ENCODE measurements at places on chromosomes 3 and 15.

- no peak for DNase-seq
Observed at GRCh38 chr3:187939891-187940290, 194.6 kb upstream of the BCL6 start.

- no peak for DNase-seq
Observed at GRCh38 chr3:13559764-13560525, 11.0 kb downstream of the FBLN2 start.

GRCh38 chr3:152148579-152148978 is 120.2 kb upstream of the MBNL1 start:
- no peak for DNase-seq

- peak; percentile 54 for DNase-seq
Observed at GRCh38 chr15:20340931-20341661, 200.5 kb downstream of the GOLGA6L6 start.

GRCh38 chr3:64684715-64685261 is 3.0 kb downstream of the ADAMTS9 start:
- no peak for DNase-seq

DNA sequence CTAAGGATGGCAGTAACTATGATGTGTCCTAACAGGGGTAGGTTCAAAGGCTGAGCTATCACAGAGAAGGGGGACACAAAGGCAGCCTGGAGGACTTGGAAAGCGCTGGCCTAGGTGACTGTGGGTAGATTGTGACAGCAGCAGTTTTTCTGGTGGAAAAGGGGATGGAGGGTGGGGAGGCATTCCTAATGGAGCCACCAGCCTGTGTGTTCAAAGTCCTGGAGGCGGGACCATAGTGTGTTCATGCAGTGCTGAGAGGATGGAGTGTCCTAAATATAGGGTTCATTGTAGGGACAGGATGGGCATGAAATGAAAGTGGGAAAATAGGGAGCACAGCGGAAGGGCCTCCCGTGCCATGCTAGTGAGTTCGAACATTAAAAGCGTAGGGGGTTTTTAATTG is 51.5 kb upstream of the POLR2M start:
- DNase-seq = no peak

DNA sequence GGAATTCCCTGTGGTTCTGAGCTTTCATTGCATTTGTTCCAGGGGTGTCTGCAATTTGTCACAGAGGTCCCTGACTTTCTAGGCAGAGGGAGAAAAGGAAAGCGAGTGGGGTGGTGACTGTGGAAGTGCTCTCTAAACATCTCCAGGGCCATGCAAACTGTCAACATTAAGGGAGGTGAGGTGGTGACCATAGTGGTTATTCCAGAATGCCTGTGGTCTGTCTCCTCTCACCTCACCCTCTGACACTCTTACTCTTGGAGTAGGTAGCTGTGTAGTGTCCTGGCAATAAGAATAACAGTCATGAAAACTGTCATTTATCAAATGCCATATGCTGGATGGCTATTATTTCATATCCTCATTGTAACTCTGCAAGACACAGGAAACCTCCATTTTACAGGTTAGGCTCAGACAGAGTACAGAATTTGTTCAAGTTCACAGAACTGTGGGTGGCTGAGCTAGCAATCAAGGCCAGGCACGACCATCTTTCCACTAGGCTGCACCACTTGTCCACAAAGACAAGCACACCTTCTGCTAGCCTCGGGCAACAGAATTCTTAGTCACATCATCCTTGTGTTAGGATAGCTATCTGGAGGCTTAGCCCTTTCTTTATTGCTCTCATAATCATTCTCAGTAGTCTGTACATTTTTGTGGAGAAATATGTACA is 179.4 kb downstream of the CD47 start:
- DNase-seq = peak; percentile 29

- DNase-seq = no peak
Observed at GRCh38 chr3:128932516-128933212, 53.2 kb downstream of the ACAD9 start.

GRCh38 chr3:49273825-49274532 is 3.1 kb downstream of the C3orf62 start:
- no peak for DNase-seq

GRCh38 chr3:170163956-170164645 is 17.4 kb downstream of the PHC3 start:
- no peak for DNase-seq

DNA sequence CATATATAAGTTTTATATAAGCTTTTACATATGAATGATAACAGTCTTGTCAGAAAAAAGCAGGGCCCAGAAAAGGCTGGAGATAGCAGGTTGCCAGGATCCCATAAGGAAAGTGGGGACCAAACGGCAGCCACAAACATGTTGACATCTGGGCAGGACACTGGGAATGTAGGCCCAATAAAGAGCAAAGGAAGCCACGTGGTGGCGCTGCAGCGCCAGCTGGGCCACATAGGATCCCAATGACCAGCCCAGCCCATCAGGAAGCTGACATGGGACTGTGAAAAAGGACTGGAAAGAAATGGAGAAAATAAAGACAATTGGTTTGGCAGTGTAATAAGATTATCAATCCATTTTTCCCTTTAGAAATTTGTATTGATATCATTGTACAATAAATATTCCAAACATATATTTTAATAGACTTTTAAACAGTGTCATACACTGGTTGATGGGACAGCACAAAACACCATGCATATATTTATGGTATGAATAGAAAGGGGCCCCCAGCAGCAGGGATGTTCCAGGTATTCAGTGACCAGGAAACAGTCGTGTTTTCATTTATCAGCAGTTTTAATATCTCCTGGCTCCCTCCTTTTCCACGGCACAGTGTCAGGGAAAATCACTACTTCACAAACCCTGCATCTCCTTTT is 89.0 kb upstream of the STRIT1 start:
- peak; percentile 23 for DNase-seq

DNA sequence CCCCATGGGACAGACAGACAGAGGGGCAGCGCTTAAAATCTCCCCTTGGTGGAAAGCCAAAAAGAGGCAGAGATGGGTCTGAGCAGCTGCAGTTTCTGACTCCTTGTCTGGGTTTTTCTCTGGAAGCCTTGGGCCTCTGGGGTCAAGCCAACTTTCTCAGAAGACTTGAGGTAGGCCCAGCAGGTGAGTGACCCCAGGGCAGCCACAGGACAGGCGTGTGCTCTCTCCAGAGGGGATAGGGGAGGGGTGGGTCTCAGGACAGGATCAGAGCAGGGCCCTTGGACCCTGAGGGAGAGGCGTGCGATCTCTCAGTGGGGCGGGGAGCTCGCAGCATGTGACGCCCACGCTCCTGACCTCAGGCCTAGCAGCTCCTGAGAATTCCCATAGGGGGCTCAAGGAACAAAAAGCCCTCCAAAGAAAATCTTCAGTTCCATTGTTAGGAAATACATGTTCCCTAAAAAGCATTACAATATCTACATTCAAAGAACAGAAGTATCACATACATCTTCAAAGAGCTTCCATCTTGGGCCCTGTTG is 34.6 kb upstream of the DUSP7 start:
- no peak for DNase-seq

GRCh38 chr3:104397713-104398112 is 969.0 kb upstream of the ALCAM start:
- no peak for DNase-seq

GRCh38 chr3:151330379-151330778 is 1.0 kb upstream of the P2RY13 start:
- DNase-seq = no peak

GRCh38 chr15:86568378-86568777 is 488.7 kb downstream of the AGBL1 start:
- no peak for DNase-seq

GRCh38 chr3:65781594-65781993 is 257.1 kb downstream of the MAGI1 start:
- DNase-seq = no peak

GRCh38 chr3:187368251-187369088 is at the start of gene RTP4:
Gene RTP4, plus strand, starts transcription at chr3:187368385. Its CDS starts 57 bp downstream, at chr3:187368442.
- DNase-seq = peak; percentile 66

GRCh38 chr3:117485841-117486240 is 776.3 kb downstream of the TUSC7 start:
- DNase-seq = no peak

DNA sequence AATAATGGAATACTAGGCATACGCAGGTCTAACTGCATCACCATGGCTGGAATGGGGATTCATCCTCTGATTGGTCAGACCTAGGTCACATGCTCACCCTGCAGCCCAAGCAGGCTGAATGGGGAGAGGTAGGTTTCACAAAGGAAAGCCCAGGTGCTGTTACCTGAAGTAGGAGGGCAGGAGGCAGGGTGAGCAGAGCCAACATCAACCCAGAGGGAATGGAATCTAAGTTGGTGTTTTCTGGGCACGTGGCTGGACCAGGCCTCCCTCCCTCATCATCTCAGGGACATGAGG is 6.7 kb upstream of the H1-8 start:
- DNase-seq = no peak

GRCh38 chr3:31203960-31204795 is 309.7 kb upstream of the GADL1 start:
- no peak for DNase-seq

GRCh38 chr15:31993062-31993461 is 37.3 kb upstream of the CHRNA7 start:
- no peak for DNase-seq

DNA sequence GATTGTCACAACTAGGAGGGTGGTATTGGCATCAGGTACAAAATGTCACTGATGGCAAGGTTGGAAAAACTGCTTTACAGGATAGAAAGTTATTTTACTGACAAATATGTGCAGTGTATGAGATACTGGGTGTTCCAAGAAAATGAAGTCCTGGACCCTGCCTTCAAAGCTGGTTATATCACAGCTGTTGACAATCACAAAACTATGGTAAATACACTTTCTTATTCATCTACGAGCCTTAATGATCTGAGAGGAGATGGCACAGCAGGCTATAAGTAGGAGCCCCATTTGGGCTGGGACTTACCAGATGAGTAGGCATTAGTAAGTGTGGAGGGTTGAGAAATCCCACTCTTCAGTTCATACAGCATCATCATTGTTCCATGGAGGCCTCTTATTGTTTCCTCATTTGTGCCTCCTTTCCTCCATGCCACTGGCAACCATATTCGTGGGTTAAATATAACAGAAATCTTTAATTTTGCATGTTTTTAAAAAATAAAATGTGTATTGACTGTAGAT is 66.9 kb downstream of the CMTM8 start:
- DNase-seq = no peak

DNA sequence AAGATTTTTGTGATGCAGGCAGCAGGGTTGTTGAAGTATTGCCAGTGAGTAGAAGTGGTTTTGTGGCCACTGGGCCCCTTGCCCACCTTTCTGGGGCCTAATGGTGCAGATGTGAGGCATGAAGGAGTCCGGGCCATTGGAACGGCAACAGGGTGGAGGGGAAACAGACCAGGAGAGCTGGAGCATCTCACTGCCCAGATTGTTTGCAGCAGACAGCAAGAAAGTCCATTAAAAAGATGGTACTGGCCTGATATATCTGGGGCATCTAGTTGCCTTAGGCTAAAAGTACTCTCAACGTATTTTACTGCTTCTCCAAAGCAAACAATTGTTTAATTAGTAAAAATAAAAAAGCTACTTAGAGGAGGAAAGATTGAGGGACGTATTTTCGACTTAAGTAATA is 298.4 kb downstream of the SATB1 start:
- no peak for DNase-seq

DNA sequence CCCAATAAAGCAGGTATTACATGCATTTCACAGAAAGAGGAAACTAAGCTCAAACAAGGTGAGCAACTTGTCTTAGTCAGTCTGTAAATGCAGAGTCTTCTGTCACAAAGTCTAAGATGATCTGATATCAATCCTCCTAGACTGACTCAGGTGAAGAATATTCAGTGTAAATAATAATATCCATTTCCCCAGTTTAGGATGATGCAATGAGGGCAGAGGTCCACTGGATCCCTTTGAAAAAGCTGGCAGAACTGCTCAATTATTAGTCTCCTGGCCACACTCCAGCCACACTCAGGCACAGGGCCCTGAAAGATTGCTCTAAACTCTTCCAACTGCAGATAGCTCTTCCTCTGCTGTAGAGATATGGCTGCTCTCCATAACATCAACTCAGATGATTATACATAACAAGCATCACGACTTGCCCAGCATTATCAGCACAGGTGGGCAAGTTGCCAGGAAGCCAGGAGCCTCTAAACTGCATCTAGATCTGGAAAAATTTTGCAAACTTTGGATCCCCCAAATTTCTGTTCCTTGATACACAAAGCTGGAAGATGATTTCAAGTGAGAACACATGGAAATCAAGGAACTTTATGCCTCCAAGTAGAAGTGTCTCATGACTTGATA is 129.8 kb upstream of the CPNE4 start:
- no peak for DNase-seq

GRCh38 chr15:69548395-69549180 is 96.0 kb downstream of the RPLP1 start:
- no peak for DNase-seq

- DNase-seq = no peak
Observed at GRCh38 chr3:14150078-14150477, 25.2 kb downstream of the TMEM43 start.

DNA sequence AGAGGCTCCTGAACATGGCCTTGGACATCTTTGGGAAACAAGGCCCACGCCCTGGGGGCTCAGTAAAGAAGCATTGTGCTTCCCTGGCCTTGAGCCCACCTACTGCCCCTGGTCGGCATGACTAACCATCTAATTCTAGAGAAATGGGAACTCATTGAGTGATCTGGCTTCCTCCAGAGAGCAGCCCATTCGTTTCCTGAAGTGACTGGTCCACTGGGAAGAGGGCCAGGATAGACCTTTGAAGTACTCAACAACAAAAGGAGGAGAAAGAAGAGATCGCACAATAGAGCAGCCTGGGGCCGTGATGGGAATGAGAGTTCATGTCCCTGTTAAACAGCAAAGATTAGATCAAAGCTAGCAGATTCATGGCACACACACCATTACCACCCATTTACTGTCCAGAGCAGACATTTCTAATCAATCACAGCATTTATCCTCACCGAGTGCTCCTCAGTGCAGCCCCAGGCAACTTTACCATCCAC is 514.4 kb upstream of the PROK2 start:
- no peak for DNase-seq

DNA sequence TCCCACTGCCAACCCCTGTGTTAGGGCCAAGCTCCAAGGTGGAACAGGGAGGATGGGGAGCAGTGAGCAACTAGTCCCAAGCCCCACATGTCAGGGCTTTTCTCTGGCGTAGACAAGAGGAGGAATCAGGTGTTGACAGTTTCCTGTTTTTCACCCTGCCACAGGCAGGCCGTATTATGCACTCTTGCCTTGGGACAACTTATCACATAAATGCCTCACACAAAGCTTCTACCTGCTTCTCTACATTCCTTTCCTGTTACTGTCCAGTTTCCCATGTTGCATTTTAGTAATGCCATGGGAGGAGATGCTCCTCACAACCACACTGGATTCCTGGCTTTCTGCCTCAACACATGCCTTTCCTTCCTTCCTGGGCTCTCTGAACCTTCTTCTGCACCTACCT is 381.2 kb upstream of the ATP11B start:
- no peak for DNase-seq

- no peak for DNase-seq
Observed at GRCh38 chr3:184752361-184752760, 40.5 kb upstream of the MAGEF1 start.

- no peak for DNase-seq
Observed at GRCh38 chr3:72617424-72618024, 230.7 kb downstream of the SHQ1 start.

Measured in GM10248 (cell line).